ENCODE measurements at places on chromosomes 11 and 22. TPM values are rescaled to one million over a fixed set of nuclear protein-coding genes. Genes with fewer than 3 reads are reported as not detected.

Gene OR8G1
- total RNA-seq = not detected

Gene SCGB2A2
- not detected for total RNA-seq

Gene CYB5R2
- 23.2 TPM for total RNA-seq

DNA sequence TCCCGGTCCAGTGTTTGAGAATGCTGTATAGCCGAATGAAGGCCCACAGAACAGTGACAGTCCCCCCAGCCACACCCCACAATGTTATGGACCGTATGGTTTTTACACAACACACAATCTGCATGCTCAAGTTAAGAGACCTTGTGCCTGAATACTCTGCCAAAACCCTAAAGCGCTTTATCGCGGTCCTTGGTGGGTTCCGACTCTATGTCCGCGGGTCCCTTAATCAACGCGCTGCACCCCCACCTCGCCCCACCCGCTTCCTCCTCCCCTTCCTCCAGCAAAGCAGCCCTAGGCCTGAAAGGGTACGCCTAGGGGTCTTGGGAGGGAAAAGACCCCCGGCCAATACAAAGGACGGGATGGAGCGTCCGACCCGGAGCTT is 442 bp downstream of the COPB1 start:
- DNase-seq = no peak

- DNase-seq = no peak
These were observed 10.3 kb upstream of the SPON1 start for GRCh38 chr11:13952221-13952620.

DNA sequence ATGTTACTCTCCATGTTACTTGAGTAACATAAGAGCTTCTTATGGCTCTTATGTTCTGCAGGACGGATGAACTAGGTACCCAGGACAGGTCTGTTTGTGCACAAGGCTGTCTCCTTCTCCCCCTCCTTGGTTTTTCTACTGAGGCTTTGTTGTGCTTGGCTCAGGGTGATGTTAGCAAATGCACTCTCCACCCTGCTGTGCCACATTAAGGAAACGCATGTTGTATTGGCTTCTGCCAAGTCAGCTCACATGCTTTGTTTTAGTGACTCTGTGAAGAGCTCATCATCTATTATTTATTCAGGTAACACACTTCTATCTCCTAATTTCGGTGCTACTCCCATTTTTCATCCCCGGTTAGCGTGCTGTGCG is 108.3 kb downstream of the PTPRJ start:
- no peak for DNase-seq

GRCh38 chr22:45376009-45376408 is 37.4 kb downstream of the SMC1B start:
- DNase-seq = no peak

- DNase-seq = no peak
These were observed 26.6 kb upstream of the LMO1 start for GRCh38 chr11:8290081-8290810.

DNA sequence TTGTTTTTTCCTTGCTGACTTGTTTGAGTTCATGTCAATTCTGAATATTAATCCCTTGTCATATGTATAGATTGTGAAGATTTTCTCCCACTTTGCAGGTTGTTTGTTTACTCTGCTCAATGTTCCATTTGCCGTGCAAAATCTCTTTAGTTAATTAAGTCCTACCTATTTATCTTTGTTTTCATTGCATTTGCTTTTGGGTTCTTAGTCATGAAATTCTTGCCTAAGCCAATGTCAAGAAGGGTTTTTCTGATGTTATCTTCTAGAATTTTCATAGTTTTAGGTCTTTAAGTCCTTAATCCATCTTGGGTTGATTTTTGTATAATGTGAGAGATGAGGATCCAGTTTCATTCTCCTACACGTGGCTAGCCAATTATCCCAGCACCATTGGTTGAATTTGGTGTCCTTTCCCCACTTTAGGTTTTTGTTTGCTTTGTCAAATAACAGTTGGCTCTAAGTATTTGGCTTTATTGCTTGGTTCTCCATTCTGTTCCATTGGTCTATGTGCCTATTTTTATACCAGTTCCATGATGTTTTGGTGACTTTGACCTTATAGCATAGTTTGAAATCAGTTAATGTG is 163.1 kb upstream of the PGR start:
- DNase-seq = no peak

- DNase-seq = no peak
These were observed 497 bp upstream of the SYT12 start for GRCh38 chr11:67022341-67022933.

Measured in type B pancreatic cell (in vitro differentiated cells).